ENCODE measurements at places on chromosomes 3 and 15.
A peak's percentile ranks its signal among the peaks of the same experiment; 100 is the strongest.

GRCh38 chr3:115588201-115589115 lies 34.9 kb upstream of the GAP43 start:
- DNase-seq: no peak

DNA sequence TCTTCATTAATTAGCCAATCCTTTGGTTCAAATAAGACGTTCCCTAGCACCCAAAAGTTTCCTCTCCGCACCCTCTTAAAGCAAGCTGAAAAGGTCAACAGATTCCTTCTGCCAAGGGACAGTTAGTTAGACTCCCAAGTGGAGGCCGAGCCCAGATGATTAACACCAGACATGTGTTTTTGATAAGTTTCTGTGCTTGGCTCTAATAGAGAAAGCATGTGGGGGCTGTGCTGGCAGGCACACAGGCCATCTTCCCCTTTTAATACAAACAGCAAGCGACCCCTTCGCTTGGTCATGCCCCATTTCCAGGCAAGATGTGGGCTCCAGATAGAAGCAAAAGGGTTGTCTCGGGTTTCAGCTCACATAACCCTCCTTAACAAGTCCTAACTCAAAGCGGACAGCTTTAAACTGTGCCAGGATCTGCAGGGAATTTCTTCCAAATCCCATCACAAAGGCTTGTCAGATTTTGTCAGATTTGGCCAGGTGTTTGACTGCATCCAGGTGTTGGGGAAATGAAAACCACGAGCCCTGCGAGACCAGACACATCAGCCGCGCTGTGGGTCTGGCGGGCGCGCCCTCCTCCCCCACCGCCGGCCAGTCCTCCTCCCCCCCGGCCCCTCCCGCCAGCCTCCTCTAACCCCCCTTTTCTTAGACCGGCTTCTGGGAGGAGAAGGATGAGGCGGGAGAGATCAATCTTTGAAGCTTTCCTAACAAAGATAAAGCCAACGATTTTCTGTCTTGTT lies 3.3 kb downstream of the HES1 start:
- no peak for DNase-seq

DNA sequence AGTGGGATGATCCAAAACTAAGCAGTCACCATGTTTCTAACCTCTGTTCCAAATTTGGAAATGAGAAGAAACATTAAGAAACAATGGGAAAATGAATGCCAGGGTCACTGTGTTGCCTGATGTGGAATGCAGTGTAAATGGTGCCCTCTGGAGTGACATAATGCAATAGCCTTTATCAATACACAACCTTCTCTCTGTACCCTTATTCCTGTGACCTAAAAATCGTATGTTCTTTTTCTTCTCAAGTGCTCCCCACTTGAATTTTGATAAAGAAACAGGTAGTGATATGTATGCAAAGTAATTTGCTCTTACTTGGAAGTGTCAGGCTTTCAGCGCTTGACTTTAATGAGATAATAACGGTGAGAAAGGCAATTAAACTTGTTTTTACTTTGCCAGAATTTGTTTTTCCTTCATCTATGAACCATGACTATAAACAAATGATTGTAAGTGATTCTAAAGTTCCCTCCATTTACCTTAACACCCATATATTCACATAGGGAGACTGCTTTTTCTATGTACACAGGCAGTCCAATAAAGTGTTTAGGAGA lies 145.8 kb upstream of the THRB start:
- DNase-seq: no peak

- no peak for DNase-seq
Observed at GRCh38 chr3:193489949-193490348, 64.7 kb downstream of the ATP13A4 start.

DNA sequence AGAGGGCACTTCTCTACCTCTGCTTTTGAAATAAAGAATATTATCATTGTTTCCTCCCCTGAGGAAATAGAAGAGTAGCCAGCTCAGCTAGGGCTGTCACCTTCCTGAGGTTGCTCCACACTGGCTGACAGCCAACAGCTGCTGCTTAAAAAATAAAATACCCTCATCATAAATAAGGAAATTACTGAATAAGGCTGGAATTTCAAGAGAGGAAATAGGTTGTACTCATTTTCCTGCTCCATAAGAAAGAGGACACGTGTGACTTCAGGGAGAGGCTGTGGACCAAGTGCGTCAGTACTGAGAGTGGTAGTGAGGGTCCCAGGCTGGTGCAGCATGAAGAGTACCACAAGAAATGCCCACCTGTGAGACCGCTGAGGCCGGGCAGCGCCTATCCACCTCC lies 8.1 kb upstream of the C2CD4B start:
- no peak for DNase-seq

- no peak for DNase-seq
Observed at GRCh38 chr3:125202197-125202596, 10.4 kb downstream of the SLC12A8 start.

- DNase-seq: no peak
Observed at GRCh38 chr3:181933052-181933618, 221.4 kb downstream of the SOX2 start.

- DNase-seq: peak; percentile 44
Observed at GRCh38 chr3:194485881-194486539, 792 bp downstream of the ATP13A3 start.

DNA sequence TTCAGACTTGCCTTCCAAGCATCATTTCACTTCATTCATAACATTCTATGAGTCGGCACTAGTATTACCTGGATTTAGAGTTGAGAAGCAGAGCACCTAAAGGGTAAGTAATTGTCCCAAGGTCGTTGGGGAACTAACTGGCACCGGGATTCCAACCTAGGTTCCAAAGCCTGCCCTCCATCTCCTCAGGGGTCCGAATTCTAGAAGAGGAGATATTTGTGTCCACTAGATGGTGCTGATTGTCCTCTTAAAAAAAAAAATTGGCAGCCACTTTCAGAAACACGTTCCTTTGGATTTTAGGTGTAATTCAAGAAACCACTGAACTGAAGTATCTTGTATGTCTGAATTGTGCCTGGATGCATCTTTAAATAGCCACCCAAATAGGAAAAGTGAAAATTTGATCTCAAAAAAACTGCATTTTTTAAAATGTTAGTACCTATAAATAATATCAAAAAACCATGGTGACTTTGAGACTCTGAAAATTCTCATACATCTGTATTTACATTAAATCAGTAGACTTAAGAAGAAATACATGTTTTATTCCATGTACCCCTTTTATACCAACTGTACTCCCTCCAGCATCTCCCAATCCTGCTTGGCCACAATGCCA lies 3.9 kb upstream of the FSIP1 start:
- DNase-seq: no peak

DNA sequence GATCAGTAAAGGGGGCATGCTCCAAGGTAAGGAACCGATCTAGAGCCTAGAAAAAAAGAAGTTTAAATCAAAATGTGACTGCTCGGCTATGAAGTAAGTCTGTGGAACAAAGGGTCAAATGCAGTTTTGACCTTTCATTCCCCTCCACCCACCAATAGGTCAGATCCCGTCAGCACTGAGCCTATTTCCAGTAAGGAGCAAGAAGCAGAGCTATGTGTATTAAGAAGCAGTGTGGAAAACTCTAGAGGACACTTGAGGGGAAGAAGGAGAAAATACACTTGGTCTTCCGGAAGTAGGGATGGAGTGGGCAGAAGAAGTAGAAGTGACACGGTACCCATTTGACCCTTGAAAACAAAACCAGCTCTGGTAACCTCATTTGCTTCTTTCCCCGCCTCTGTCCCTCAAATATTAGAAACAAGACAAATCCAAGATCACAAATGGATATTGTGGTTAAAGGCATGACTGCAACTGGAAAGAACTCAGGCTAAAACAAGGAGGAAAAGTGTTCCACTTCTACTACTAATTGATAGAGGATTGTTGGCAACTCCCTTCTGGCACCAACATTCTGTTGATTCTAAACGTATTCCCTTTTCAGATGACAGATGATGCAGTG lies 888.3 kb upstream of the NR2F2 start:
- no peak for DNase-seq

DNA sequence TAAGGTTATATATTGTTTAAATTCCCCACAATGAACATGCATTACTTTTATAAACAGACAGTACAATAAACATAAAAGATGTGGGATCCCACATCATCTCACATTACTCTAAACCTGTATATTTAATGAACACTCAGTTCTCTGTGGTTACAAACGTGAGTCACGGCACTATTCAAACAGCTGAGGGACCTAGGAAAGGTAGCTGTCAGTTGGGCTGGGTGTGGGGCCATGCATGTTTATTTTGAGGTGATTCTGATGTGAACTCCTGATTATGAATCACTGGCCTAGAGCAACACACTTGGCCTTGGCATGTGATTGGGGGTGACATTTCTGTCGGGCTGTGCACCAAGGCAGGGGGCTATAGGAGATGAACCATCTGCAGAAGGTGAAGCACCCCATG lies 147.6 kb upstream of the HACD2 start:
- DNase-seq: no peak

GRCh38 chr3:186143250-186143649 lies 34.4 kb upstream of the ETV5 start:
- DNase-seq: no peak

- no peak for DNase-seq
Observed at GRCh38 chr15:50881121-50882048, 27.1 kb upstream of the AP4E1 start.

- DNase-seq: no peak
Observed at GRCh38 chr3:130688015-130688688, 58.5 kb downstream of the PIK3R4 start.

- DNase-seq: no peak
Observed at GRCh38 chr3:161069511-161070251, 35.5 kb downstream of the B3GALNT1 start.

DNA sequence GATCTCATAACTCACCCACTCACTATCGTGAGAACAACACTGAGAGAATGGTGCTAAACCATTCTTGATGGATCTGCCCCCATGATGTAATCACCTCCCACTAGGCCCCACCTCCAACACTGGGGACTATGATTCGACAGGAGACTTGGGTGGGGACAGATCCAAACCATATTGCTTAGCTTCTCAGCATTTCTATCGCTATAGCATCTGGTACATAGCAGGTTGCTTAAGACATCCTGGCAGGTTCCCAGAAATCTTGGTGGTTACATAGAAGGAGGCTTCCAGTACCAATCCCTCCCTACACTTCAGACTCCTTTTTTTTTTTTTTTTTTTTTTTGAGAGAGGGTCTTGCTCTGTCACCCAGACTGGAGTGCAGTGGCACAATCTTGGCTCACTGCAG lies 487.8 kb downstream of the EDEM1 start:
- no peak for DNase-seq

DNA sequence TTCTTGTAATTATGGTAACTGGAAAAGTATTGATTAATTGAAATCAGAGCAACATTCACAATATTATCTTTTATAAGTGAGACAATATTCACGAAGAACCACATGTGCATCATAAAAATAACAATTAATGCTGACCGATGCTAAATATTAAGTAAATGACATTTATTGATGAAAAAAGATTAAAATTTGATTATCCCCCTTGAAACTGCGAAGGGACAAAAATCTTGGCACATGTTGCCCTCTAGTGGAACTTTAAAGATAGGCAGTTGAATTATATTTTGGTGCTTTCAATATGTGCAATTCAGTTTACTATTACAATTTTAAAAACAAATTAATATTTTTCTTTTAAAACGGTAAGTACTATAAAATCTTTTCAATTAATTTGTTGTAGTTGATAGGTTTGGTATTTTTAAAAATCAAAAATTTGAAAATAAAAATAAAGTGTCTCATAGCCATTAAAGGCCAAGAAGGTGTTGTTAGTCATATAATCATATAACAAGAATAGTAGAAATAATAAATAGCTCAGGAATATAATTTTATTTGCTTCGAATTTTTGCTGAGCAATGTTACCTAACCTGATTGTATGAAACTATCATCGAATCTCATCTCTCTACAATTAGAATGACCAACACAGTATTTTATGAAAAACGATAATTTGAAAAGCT lies 270.2 kb downstream of the ROBO1 start:
- DNase-seq: no peak

DNA sequence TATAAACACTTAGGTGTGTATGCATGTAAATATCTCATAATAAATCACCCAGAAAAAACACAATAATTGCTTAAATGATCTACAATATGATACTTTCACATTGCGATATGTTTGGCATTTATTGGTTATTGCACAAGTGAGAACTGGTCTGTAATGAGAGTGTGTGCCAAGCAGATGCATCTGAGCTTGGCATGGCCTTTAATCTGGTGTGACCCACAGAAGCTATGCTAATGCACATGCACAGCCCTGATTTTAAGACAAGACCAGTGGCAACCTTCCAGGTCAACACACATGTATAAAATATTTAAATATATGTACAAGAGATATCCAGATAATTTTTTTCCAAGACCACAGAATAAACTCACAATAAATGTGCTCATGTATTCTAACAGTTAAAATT lies 42.7 kb downstream of the C2CD4A start:
- DNase-seq: no peak

DNA sequence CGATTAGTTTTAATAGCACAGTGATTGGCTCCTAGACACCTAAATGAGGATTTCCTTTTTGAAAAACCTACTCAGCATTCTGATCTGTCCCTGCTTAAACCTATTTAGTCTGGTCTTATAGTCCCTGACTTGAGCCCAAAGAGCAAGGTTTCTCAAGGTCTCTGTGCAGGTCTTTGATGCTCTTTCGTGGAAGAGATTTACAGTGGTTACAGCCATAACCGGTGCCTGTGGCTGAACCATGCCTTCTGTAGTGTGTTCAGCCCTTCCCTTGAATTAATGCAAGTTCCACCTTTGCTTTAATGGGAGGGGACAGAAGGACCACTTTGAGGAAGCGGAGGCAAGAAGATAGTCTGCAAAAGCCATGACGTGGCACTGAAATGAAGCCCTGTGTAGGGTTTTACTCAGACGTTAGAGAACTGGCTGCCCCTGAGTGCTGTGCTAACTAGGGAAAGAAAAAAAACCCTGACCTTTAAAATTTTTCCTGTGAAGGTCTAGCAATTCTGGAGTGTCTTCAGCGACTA lies 43.0 kb downstream of the ZBTB38 start:
- DNase-seq: peak; percentile 4

- DNase-seq: no peak
Observed at GRCh38 chr15:39283531-39283930, 297.3 kb upstream of the THBS1 start.

DNA sequence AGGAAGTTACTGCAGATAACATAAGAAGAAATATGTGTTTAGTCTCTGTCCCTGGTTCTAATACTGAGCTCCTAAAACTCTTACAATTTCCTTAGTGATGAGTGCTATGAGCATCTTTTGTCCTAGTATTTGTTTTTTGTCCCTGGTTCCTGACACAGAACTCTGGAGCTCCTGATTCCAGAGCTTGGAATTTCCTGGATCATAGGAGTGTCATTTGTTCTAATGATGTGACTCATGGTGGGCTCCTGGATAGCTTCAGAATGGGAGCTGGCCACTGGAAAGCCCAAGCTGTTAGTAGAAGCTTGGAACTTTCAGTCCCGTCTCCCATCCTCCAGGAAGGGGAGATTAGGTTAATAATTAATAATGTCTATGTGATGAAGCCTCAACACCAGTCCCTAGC lies 98.2 kb downstream of the CNTN6 start:
- DNase-seq: no peak

GRCh38 chr3:138492980-138493675 lies 58.7 kb downstream of the ESYT3 start:
- no peak for DNase-seq

GRCh38 chr15:93980261-93980911 lies 251.0 kb upstream of the MCTP2 start:
- no peak for DNase-seq

- DNase-seq: no peak
Observed at GRCh38 chr15:65918357-65918920, 49.1 kb downstream of the RAB11A start.
